ENCODE measurements at places on chromosomes 1 and 21.

DNA sequence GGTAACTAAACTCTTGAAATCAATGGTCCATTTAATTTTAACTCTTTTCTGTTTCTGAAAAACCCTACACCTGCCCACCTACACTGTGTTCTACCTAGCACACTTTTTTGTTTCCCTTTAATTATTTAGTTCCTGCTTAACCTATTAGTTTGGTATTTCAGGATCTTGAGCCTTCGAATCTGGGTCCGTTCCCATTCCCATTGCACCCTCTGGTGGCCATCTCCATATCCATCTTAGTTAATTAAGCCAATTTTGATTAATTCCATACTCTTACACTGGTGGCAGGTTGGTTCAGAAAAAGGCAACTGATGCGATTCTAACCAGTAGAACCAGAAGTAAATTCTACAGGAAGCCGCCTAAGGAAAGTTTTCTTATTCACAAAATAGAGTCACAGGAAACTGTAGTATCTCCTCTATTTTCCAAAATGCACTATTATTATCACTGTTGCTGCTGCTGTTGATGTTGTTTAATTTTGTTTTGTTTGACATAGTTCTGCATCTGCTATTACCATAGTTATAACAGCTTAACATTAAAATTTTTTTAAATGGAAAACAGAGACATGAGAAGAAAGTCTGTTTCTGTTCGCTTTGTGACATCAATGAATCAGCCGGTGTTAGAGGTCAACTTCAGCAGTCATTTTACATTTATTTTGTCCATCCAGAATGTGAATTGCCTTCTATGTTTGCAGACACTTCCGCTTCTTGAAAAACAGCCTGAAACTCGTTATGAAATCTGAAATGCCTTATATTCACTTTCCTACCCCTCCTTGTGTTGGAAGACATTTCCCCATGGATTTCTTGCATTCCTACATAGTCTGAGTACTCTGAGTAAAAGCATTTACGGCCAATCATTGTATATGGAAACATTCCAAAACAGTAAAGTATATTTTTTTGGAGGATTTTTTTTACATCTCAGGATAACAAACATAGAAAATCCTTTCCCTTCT is 115.5 kb upstream of the NCAM2 start:
- no peak for DNase-seq

GRCh38 chr1:14924455-14925331 is 228.9 kb upstream of the TMEM51 start:
- no peak for DNase-seq

GRCh38 chr1:34845131-34845901 is 14.2 kb downstream of the SMIM12 start:
- DNase-seq, result no peak

- DNase-seq, result no peak
These were observed 47.1 kb downstream of the KANK4 start for GRCh38 chr1:62271948-62272728.

DNA sequence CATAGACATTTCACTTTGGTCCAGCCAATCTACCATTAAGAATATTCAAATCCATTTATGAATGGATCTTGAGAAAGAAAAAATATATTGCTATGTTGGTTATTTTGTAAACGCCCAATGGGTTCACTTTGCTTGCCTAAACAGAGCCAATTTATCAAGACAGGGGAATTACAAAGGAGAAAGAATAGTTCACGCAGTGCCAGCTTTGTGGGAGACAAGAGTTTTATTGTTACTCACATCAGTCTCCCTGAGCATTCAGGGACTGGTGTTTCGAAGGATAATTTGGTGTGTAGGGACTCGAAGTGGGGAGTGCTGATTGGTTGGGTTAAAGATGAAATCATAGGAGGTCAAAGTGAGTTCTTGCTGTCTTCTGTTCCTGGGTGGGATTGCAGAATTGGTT is 135.3 kb downstream of the GABPA start:
- no peak for DNase-seq

DNA sequence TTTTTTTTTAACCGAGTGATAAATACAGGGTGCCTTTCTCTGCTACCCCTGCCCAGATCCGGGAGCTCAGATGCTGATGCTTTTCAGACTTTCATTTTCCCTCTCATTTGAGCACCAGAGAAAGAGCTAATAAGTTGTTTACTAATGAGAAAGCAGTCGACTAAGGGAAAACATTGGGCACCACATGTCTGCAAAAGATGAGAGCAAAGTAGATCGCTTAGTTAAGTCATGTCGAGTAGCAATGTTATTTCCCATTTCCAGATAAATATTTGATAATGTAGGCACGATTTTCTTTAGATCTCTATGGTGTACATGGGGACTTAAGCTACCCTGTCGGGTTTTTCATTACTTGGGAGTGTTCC is 1.2 kb downstream of the PKN2 start:
- no peak for DNase-seq

GRCh38 chr1:11713095-11713494 is 21.6 kb downstream of the DRAXIN start:
- DNase-seq, result no peak

DNA sequence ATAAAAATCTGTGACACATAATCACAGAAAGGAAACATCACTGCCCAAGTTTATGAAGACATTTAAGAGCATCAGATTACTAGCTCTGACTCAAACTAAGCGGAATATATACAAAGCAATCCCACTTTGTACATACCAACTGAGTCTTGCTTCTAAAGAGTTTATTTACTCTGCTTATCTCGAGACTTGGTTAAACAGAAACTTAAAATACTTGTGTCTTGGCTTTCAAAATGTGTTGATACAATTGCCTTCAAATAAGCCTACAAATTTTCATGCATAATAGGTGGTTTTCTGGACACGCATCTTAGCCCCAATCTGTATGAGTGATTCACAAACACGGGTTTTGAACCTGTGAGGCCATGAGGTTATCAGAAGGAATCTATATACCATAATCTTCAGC is 21.0 kb downstream of the CD160 start:
- no peak for DNase-seq

GRCh38 chr1:1624443-1625403 is 7.2 kb upstream of the MMP23B start:
- DNase-seq, result no peak

- DNase-seq, result no peak
These were observed 75.3 kb upstream of the IGSF21 start for GRCh38 chr1:18032172-18032859.

- no peak for DNase-seq
These were observed 34.8 kb downstream of the SLC35D1 start for GRCh38 chr1:67019121-67019520.

GRCh38 chr1:151705146-151705545 is 11.5 kb downstream of the CELF3 start:
- DNase-seq, result no peak

DNA sequence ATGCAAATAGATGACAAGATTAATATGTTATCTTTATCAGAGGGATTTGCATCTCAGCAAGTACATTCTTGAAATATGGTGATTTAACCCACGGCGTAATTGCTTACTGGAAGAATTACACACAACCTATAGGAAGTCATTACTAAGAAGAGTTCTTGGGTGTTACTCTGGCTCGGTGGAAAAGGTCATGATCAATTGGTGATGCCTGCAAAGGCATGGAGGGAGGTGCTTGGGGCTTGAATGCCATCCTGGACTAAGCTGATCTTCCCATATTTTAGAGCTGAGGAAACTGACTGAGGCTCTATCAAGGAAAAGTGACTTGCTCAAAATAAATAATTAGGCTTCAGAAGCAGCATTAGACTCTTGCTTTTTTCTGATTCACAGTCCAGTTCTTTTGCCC is 137.5 kb upstream of the JUN start:
- no peak for DNase-seq

DNA sequence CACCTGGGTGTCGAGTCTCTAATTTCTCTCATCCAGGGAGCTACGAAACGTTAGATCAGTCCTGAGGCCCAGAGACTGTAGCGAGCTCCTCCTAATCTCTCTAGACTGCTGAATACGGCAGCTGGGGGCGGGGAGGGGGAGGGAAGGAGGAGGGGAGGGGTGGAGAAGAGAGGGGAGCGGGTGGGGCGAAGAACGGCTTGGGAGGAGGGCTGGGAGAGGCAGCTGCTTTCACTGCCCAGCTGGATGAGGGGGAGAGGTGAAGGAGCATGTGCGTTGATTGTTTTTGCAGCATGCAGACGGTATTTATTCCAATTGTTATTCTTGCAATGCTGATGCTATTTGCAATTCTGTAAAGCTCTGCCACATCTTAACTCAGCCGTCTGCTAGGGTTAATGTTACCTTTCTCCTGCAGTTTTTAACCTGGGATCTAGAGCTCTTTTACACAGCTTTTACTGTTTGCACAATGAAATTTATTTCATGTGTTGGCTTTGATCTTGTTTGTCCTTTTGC is 790 bp downstream of the DNAJC6 start:
- DNase-seq, result no peak

GRCh38 chr1:227219715-227220292 is 98.5 kb downstream of the CDC42BPA start:
- no peak for DNase-seq

- DNase-seq, result peak; percentile 15
These were observed 35.2 kb downstream of the DNASE2B start for GRCh38 chr1:84433258-84434080.

DNA sequence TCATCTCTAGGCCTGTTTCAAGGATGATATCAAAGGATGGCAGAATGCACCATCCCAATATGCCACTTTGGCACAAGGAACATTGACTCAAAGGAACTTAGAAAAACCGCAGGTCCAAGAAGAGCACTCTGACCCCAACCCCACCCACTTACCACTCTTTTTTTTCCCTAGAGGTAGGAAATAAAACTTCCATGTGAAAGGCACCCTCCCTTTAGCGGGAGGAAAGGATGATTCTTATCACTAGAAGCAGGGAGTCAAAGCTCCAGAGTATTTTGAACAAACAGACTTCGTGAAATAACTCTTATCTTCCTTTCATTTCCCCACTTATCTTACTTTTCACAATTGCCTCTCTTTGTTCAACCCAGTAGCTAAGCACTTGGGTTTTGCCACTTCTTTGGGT is 22.2 kb downstream of the PSMG1 start:
- no peak for DNase-seq

DNA sequence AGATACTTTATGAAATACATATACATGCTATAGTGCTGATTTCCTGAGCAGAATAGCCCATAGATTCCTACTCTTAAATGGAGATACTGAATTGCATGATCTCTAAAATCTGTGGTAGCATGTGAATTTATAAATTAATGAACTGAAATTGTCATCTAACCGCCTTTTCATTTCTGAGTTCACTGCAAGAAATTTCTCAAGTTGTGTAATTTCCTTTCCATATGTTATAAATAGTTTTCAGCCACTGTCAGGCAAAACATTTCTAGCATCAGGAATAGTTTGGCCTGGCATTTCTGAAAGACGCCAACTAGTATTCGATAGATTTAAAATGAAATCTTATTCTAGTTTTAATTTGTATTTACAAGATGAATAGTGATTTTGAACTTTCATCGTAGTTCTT is 310.1 kb downstream of the USH2A start:
- DNase-seq, result no peak

DNA sequence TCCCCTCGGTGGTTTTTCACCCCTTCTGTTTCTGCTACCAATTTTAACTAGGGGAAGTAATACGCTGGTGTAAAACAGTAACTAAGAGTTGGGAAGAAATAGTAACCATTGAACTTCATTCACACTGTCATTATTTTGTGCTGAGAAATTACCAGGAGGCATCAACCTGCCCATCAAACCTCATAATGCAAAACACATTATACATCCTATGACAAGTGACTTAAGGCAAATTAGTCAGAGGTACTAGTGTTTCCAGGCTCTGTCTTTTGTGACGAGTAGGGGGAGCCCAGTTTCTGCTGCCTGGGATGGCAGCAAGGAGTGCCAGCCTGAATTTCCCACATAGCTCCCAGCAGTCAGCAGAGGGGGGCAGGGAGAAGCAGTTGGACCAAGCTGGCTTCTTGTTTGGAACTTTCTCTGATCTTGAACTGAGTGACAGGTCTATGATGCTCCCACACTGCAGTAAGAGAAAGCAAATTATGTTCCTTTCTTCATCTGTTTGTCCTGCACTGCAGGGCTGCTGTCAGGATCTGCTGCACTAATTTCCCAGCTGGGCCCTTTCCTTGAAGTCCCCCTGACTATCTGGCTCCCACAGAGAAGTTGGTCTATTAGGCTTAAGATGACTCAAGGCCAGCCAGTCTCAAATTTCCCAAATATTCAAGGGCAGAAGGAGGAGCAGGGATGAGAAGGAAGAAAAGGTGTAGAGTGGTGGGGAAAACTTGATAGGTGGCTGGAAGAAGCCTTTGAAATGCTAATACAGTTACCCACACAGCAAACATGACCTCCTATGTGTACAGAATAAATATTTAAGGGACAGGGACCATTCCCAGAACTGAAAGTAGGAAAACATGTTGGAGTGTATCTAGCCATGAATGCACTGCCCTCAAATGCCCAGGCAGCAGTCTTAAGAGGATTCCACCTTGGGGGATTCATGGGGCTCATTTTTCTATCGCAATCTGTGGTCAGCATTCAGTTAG is 322.8 kb downstream of the SEC16B start:
- no peak for DNase-seq

- DNase-seq, result no peak
These were observed 34.1 kb upstream of the SCCPDH start for GRCh38 chr1:246690100-246690499.

GRCh38 chr1:167369933-167370332 is 148.4 kb downstream of the CD247 start:
- no peak for DNase-seq

- DNase-seq, result no peak
These were observed 3.5 kb upstream of the ICMT start for GRCh38 chr1:6239213-6239752.

DNA sequence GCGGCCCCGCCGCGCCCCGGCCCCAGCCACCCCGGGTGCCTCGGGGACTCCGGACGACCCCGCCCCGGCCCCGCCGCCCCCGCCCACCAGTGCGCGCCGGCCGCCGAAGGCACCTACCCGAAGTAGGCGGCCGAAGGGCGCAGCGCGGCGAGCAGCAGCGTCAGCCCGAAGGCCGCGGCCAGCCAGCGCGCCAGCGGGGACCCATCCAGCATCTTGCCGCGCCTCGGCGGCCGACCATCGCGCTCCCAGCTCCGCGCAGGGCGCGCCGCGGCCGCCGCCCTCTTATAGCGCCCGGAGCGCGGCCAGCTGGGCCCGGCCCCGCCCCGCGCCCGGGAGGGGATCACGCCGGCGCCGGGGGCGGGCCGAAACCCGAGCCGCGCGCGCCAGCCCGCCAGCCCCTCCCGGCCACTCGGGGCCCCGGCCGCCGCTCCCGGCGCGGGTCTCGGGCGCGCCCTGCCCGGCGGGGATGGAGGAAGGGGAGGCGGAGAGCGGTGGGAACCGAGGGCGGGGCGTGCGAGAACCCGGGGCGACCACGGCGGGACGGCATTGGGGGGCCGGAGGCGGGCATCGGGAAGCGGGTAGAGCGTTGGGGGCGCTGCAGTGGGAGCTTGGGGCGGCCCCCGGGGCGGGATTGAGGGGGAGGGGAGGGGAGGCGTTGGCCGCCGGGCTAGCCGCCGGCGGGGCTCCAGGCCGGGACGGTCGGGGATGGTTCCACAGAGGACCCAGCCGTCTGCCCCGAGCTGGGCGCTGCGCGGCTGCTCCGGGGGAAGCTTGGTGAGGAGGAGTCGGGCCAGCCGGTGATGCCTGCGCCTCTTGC is at the start of gene WNT9A:
WNT9A (minus strand) TSS at position 257 of the 817 bp plus-strand sequence; CDS start at position 212, 45 bp downstream.
- no peak for DNase-seq
